ENCODE measurements at places on chromosomes 13 and 19.

DNA sequence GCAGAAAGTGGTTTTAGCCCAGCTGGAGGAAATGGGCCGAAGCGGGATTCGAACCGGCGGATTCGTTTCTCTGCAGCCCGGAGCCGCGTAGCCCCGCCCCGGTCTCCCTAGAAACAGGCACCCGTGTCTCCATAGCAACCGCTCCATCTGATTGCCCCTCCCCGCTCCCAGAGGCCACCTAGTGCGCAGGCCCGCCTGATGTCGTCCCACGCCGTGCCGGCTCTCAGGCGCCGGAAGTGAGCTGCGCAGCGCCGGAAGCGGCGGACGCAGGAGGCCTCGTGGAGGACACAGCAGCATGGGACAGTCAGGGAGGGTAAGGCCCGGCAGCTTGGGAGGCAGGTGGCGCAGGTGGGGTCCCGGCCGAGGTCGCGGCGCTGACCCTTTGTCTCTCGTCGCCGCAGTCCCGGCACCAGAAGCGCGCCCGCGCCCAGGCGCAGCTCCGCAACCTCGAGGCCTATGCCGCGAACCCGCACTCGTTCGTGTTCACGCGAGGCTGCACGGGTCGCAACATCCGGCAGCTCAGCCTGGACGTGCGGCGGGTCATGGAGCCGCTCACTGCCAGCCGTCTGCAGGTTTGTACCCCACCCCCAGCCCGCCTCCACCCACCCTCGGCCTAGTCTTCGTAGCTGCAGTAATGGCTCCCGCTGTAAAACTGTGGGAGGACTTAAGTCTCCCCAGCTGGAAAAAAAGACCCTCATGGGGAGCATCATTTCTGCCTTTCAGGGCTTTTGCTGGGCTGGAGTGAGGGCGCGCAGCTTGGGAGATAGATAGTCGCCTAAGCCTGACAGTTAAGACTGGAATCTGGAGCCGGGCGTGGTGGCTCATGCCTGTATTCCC, at the start of gene PPAN:
TSS of gene PPAN (plus strand) at position 263 of the 837 bp plus-strand sequence. CDS start at position 296, 33 bp downstream.
- peak; percentile 99 for DNase-seq

DNA sequence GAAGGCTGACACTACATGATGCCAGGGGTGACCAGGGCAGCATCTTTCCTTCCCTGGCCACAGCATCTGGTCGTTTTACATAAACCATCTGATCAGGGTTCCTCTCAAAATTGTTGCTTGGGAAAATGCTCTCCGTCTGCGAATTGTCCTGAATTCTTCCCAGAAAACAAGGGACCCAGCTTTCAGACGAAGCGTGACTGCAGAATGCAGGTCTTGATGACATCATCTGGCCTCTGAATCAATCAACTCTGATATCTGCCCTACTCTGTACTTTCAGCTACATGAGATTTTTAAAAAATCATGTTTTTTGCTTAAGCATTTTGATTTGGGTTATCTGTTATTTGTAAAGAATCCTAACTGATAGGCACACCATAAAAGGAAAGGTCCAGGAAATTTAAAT, 246.6 kb upstream of the IRS2 start:
- no peak for DNase-seq

DNA sequence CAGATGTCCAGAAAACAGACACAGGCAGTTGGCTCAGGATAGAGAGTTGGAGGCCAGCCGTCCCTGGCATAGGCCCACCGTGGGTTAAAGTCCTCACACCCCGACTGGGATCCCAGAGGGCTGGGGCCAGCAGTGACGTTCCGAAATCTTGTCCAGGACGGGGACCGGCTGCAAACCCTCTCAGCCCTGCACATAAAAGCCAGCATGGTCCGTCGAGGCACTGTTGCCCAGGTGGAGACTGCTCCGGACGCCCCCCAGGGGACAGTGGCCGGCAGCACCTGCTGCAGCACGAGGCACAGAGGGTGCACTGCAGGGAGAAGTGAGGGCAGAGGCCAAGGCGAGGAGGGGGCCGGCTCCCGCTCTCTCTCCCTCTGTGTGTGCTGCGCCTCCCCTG, 4.3 kb upstream of the IFNL2 start:
- DNase-seq, result no peak

DNA sequence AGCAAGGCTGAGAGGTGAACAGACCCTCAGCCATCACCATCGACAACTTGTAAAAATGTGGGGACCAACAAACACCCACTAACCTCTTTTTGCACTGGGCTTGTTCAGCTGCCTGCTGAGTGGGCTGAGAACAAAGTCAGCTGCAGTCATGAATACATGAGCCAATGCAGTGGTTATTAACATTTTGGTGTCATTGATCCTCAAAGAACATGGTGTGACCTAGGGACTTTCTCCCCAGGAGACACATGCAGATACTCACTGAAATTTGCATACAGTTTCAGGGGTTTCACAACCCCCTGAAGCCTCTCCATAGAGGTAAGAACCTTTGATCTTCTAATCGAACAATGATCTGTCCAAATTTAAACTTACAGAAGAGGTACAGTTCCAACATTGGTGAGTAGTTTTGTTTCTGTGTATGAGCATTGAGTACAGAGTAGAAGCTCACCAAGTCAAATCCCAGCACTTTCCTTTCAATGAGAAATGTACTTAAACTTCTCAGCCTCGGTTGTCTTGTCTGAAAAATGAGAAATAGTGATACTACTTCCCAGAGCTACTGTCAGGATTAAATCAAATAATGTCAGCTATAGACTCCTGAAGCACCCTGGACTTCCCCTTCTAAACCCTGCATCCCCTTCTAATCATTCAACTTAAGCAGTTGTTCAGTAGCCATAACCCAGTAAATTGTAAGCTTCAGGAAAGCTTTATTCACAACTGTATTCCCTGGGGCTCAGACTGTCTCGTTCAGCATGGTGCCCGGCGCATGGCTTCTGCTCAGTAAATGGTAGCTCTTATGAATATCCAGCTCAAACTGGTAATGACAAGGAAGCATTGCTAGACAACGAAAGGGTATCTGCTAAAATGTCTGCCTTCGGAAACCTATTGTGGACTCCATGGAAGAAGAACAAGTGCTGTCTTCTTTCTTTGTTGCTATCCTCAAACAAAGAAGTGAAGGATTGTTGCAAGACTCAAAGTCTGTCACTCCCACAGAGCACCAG, 148.7 kb downstream of the FOXO1 start:
- no peak for DNase-seq

DNA sequence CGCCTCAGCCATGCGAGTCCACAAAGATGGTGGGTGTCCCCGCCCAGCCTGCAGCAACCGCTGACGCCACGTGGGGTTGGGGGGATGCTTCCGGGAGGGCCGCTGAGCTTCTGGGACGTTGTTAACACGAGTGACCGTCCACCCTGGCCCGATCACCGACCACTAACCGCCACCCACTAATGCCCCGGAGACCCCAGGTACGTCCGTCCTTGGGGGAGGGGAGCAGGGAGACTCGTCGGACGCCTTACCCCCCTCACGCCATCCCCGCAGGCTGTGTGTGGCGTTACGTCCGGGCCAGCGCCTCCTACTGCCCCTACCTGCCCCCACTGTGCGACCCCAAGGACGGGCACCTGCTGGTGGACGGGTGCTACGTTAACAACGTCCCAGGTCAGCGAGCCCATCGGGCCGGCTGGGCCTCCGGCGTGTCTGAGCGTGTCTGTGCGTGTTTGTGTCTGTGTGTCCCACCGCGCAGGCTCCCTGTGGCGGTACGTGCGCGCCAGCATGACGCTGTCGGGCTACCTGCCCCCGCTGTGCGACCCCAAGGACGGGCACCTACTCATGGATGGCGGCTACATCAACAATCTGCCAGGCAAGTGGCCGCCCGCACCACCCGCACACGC, 21.3 kb downstream of the PNPLA6 start:
- no peak for DNase-seq

GRCh38 chr13:103192511-103193135, 126.4 kb upstream of the SLC10A2 start:
- DNase-seq, result no peak

- DNase-seq, result no peak
Measured at GRCh38 chr13:32039056-32039455, 7.5 kb downstream of the FRY start.

GRCh38 chr13:99500839-99501183, 461 bp upstream of the TM9SF2 start:
- DNase-seq, result no peak

- DNase-seq, result no peak
Measured at GRCh38 chr19:1452802-1453524, 3.0 kb downstream of the APC2 start.

DNA sequence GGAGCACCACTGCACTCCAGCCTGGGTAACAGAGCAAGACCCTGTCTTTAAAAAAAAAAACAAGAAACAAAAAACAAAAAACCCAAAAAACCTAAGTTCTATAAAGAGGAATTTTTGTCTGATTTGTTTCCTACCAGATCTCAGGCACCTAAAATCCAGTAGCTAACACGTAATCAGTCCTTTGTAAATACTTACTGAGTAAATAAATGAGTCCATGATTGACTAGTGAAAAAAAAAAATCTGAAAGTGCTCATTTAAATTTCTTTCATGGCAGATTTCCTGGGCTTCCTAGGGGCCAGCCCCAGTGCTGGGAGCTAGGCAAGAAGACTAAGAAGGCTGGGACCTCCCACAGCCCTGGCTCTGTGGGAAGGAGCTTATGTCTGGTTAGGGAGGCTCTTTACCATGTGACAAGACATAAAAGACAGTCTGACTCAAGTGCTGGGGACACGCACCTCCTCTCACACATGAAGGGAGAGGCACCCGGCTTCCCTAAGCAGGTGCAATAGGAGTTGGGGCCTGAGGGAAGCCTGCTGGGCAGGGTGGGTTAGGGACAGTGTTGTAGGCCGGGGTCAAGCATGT, 22.5 kb downstream of the LIG1 start:
- no peak for DNase-seq

- DNase-seq, result no peak
Measured at GRCh38 chr13:98039261-98039660, 85.8 kb downstream of the IPO5 start.

- no peak for DNase-seq
Measured at GRCh38 chr19:28492621-28493020, 720.3 kb downstream of the UQCRFS1 start.

DNA sequence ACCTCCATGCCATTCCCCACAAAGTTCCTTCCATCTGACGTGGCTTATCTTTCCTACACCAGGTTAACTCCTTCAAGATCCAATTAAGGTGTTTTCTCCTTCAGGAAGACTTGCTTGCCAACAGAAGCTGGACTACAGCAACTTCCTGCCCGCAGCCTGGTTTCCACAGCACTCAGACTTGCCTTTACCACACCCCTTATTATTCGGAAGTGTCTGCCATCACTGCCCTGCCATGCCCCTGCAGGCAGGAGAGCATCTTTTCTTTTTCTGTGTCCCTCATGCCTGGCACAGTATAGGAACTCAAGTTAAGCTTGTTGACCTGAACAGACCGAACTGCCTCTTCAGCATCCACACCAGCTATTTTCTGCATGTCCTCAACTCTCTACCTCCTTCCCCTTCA, 168.0 kb downstream of the FOXO1 start:
- no peak for DNase-seq

- peak; percentile 41 for DNase-seq
Measured at GRCh38 chr13:95676105-95676761, 706 bp upstream of the DNAJC3 start.

DNA sequence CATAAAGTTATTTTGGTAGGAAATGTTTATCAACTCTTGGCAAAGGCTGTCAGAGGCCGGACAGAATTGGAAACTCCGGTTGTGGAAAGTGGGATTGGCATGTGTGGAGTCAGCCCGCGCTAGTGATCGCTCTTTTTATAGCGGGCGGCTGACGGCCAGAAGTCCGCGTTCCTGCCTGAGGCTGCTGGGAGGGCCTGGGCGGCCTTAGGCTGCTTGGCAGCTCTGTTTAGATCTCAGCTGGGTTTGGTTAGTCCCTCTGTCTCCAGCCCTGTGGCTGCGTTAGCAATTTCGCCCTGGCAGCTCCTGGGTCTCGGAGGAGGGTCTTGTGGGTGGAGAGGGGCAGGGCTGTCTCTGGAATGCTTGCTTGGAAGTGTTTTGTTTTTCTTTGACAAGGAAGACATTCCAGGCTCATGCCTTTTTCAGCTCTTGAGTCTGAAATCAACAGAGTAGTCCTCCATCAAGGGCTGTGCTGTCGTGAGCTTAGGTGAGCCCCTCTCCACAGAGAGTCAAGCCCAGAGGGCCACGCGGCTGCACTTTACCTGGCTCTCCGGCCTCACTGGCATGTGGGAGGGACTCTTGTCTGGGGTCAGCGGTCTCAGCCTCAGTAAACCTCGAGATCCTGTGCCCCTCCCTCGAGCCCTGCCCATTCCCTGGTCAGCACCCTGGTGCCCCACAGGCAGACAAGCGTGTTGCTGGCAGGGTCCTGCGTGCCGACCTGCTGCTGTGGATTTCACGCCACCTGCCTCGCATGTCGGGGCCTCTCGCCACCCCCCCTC, 22.5 kb downstream of the DOT1L start:
- DNase-seq, result no peak

GRCh38 chr19:1648459-1648849, 4.0 kb downstream of the TCF3 start:
- DNase-seq, result no peak

DNA sequence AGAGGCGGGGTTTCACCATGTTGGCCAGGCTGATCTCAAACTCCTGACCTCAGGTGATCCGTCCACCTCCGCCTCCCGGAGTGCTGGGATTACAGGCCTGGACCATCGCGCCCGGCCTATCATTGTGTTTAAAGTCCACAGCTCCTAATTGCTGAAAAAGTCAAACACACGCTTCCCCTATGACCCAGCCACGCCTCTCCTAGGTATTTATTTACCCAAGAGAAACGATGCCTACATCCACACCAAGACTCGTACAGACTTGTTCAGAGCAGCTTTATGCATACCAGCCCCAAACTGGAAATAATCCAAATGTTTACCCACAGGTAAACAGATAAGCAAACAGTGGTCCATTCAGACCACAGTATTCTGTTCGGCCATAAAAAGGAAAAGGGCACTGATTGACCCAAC, 15.1 kb downstream of the ZNRF4 start:
- DNase-seq, result no peak

GRCh38 chr13:71448080-71448630, 418.8 kb downstream of the DACH1 start:
- DNase-seq, result no peak

GRCh38 chr19:8161135-8161646, 11.8 kb upstream of the FBN3 start:
- peak; percentile 41 for DNase-seq

DNA sequence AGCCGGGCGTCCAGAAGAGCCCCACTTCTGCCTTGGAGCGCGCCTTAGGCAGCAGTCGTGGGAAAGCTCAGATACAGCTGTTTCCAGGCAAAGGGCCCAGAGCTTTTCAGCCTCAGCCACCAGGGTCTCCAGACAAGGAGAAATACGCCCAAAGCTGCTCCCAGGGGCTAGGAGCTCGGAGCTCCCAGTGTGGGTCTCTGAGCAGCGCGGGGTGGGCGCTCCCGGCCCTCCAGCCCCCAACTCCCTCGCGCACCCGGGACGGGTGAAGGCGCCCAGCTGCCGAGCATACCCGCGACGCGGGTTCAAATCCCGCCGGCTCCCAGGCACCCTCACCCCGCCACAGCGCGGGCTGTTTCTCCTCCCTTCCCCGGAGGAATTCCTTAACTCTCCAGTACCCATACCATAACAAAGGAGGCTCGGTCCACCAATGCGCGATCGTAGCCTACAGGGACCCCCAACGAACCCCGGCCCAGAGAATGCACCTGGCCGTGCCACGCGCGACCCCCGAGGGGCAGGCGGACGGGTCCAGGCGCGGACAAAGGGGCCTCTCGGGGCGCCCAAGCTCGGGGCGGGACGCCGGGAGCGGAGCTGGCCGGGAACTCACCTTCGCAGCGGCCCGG, 507 bp downstream of the COL4A1 start:
- DNase-seq, result no peak

Data from D341Med (cell line).